ENCODE measurements at places on chromosomes 3 and 15.

DNA sequence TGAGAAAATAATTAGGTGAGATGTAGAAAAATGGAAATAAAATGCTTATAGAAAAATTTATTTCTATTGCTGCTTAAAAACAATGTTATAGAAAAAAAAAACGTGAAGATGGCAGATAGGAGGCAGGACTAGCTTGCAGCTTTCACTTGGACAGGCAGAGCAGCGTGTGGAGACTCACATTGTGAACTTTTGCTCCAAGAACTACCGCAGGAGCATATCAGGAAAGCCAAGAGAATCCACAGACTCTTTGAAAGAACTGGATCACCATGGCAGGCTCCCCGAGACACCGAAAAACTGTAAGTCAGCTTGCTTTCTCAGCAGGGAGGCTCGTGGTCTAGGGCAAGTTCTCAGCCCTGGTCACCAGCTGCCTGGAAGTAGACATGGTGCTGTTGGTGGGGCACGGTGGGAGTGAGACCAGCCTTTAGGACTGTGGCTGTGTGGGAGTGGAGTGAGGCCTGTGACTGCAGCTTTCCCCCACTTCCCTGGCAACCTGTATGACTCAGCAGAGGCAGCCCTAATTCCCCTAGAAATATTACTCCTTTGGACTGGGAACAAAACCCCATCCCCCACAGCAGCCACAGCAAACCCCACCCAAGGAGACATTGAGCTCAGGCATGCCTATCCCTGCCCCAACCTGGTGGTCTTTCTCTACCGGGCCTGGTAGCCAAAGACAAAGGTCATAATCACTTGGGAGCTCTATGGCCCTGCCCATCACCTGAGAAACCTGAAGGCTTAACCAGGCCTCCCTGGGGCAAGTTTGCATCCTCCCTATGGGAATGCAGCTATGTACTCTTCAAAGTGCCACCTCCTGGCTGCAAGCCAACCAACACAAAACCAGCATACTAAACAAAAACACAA, 22.8 kb downstream of the STRIT1 start:
- no peak for DNase-seq

DNA sequence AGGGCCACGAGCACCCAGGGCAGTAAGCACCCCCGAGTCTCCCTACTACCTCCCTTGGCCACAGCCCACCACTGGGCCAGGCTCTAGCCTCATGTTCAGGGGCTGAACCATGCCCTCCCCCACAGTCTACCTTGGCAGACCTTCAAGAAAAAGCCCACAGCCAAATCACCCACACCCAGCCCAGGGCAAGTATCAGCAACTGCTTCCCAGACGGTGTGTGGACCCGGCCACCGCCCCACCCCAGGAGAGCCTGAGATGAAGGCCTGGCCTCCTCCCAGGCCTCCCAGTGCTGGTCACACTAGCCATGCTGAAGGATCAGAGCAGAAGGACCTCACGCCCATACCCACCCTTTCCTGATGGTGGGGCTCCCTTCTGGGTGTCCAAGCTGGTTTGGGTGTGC, 92.0 kb upstream of the LINGO1 start:
- no peak for DNase-seq

DNA sequence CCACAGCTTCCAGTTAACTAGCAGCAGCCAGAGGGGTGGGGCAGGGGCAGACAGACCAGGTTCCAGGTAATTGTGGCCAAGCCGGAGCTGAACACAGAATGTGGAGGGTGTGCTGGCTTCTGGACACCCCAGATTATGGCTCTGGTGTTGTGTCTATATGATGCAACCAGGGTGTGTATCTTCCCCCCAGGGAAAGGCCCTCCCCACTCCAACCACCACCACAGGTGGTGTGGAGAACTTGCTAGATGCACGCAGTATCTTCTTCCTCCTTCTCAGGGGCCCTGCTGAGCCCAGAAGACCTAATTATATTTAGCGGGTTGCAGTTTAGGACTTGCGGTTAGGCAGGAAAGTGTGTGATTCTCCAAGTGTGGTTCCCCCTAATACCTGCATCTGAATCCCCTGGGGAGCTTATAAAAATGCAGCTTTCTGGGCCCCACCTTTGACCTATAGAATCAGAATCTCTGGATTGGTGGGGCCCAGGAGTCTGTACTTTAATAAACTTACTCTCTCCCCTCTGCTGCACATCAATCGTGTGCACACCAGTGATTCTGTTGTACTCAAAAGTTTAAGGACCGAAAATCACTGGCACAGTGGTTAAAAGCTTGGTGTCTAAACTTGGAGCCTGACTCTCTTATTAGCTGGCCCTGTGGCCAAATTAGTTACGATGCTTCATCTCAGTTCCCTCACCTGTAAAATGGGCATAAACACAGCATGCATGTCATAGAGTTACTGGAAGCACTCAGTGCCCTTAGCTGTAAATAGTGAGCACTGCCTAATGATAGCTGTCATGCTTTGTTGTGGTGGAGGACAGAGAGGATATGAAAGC, 379.1 kb upstream of the PROK2 start:
- no peak for DNase-seq

- DNase-seq: no peak
Observed at GRCh38 chr3:158769952-158770740, 31.7 kb upstream of the MFSD1 start.

- no peak for DNase-seq
Observed at GRCh38 chr15:97984157-97984556, 23.7 kb downstream of the ARRDC4 start.

- no peak for DNase-seq
Observed at GRCh38 chr3:158839966-158840365, 38.1 kb downstream of the MFSD1 start.

DNA sequence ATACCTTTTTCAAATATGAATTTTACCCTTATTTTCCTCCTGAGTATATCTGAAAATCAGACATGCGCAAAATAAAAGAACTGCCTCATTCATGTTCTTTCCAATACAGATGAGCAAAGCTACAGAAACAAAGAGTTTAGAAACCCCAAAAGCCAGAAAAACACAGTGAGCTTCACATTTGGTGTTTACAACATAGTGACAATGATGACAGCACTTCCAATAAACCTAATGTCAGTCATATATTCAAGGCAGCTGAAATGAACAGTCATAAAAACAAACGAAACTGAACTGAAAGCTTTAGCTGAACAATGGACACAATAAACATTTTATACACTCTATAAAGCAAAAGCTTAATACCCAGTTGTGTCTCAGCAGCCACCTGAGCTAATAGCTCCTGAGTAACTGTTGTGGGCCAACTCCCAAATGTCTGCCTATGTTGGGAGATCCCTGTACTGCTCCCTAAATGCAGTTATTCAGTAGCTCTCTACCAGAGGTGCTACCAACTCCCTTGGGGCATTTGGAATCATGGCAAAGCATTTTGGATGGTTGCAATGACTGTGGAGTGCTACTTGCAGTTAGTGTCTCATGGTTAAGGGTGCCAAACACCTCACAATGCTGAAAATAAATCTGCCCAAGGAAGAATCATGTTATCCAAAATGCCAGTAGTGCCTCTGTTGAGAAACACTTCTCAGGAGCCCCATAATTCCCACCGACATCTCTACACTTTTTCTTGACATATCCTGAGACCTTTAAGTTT, 131.5 kb downstream of the TGFBR2 start:
- no peak for DNase-seq

All from T-helper 17 cell (primary cell).